KG1 (cell line): ENCODE measurements at places on chromosomes 3 and 15.

DNA sequence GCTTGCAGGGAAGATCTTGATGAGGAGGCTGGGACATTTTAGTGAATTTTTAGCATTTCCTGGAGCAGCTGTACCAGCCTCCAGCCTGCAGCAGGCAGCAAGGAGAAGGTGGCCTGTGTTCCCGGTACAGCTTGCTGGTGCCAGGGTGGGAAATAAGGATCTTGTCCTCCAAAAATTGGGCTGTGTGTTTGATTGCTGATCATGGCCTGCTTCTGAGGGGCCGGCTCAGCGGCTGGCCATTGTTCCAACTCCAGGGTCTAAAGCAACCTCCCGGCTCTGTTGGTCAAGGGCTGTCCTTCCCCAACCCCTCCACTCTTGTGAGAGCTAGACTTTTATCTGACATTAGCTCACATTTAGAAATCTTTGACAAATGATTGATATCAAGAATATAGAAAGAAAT is 5.0 kb downstream of the CFAP100 start:
- DNase-seq: no peak

GRCh38 chr15:62914461-62915079 is 128.0 kb upstream of the TPM1 start:
- DNase-seq: no peak

DNA sequence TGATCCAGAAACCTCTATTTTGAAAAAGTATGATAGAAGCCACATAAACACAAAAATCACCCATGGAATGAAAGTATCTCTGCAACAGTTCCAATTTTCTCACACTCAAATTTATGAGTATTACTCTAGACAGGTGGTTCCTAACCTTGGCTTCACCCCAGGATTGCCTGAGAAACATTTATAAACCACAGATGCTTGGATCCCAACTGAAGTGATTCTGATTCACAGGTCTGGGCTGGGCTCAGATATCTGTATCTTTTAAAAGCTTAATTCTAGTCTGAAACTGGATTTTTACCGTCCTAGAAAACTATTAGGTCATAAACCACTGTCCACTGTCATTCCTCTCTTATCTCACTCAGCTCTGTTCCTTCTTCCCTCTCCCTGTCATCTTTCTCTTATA is 7.4 kb upstream of the SST start:
- no peak for DNase-seq

DNA sequence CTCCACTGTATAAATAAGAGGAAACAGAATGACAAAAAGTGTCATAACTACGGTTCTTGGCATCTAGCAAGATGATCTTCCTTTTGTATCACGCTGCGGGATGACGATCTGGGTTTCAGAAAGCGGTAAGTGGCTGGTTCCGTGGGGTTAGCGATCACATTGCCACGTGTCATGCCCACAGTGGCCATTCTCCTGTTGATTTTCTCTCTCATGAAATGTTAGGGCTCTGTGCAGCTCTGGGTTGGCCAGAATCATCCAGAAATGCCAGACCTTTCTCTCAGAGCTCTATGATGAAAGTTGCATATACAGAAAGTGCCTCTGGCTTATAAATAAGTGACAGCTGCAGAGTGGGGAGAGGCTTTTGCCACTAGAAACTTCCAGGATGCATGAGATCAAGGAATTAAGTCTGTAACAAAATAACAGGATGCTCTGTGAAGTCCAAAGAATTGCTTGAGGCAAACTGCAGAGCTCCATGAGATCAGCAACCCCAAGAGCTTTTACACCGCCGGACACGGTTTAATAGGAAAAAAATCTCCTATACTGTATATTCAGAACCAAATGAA is 71.6 kb downstream of the ABTB1 start:
- no peak for DNase-seq

GRCh38 chr3:134772011-134772410 is 23.0 kb upstream of the EPHB1 start:
- DNase-seq: no peak

DNA sequence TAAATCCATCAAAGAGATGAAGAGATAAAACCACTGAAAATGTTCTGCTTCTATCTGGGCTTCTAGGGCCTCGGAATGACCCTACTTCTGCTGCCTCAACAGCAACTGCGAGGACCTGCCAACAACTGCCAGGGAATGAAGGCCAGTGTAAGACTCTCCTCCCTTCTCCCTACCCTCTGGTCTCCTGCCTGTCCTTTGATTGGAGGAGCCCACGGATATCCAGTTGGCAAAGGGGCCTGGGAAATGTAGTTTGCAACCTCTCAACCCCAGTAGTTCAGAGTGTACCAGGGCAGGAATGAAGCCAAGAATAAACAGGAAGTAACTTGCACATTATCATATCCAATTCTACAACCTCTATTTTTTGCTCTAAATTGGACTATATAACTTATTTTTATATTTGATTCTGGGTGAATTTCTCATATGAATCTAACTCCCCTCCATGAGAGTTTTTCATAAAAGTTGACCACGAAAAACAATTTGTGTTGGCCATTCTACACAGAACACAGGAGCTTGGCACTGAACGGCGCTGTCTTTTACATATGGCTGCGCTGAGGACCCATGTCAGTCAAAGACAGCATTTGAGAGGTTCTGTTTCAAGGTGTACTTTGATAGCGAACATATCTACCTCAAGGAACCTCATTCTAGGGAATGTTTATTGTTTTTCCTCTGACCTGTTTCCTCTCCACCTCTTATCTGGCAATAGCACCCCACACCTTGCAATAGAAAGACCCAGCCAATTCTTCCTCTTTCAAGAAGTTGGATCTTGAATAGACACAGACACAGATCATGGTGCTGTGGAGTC is 91.1 kb upstream of the RNF7 start:
- DNase-seq: no peak

- no peak for DNase-seq
Measured at GRCh38 chr3:130841357-130841756, 52.5 kb upstream of the ATP2C1 start.
